ENCODE measurements at places on chromosomes 6 and 20.

DNA sequence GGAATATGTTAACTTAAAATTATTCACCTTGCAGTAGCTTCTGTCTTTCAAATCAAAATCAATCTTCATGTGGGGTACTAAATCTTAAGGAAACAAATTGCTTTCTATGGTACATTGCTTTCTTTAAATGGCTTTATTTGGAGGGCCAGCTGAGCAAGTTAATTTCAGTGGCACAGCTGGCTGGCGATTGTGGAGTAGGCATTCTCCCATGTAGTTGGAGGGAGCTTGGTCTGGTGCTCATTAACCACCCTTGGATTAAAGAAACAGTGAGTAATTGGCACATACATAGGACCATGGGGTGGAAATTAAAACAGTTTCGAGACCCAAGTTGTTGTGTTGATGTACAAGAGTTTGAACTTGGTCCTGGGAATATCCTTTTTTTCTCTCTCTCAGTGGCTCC, 201.3 kb upstream of the CHD6 start:
- DNase-seq, result no peak

GRCh38 chr20:49668181-49668877, 45.3 kb downstream of the B4GALT5 start:
- DNase-seq, result no peak

GRCh38 chr20:19673575-19673974, 84.5 kb upstream of the RIN2 start:
- peak; percentile 27 for DNase-seq

- DNase-seq, result peak; percentile 56
These were observed 56.2 kb downstream of the TPBG start for GRCh38 chr6:82419859-82420258.

DNA sequence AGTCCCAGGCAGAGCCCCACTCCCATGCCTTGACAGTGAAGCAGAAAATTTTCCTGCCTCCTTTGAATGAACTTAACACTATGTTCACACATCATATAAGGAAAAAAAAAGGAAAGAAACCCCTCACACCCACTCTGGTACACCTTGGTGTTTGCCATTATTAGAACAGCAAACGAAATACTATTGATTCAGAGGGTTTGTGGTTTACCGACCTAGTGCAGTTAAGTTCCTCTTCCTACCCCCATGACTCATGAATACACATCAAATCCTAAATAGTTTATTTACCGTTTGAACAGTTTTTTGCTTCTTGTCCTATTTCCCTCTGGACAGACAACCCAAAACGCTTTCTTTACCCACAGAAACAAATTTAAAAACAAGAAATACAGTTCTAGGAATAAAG, 237.7 kb downstream of the FOXA2 start:
- no peak for DNase-seq

DNA sequence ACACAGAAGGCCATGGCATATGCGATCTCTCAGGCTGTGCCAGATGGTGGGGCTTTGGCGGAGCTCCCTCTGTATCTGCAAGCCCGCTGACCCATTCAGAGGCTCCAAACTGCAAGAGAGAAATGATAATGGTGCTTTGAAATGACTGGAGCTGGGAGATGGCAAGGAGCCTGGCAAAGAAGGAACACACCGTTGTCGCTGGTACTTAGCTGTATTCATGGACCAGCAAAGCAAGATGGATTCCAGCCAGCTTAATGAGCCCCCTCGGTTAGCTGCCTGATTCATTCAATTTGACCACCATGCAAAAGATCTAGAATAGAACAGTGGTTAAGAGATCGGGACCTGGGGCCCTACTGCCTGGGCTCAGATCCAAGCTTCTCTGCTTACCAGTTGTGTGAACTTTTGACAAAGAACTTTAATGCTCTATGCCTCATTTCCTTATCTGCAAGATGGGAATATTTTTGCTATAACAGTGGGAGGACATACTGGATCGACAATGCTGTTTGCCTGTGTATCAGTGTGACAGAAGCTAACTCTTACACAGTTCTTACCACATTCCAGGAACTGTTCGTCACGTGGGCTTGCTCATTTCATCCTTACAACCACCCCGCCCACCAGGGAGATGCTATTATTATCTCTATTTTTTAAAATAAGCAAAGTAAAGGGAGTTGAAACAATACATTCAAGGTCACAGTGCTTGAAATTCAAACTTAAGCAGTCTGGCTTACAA, 317.8 kb upstream of the SULF2 start:
- DNase-seq, result peak; percentile 20

DNA sequence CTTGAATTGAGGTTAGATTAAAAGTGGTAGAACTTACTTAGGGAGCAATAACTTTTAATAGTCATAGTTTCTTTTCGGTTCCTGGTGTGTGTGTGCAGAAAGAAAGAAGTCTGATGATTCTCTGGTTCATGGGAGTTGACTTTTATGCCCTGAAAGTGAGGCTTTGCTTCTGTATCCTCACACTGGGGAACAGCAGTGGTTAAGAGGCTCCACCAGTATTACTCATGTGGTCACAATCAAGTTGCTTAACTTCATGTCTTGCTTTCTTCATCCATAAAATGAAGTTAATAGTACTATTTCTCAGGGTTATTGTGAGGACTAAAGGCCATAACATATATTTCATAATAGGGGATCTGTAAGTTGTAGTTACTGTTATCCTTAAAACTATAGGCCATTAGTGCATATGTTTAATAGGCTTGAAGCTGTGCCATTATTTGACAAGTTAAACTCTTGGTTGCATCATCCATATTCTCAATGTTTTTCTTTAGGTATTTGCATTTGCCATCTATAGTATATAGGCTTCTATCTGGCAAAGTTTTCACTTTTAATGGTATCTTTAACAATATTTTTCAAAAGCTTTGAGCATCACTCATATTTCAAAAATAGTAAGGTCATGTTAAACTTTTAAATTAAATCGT, 262.4 kb downstream of the PLCB1 start:
- peak; percentile 83 for DNase-seq

- DNase-seq, result no peak
These were observed 568.0 kb downstream of the KIF16B start for GRCh38 chr20:16005021-16005914.

DNA sequence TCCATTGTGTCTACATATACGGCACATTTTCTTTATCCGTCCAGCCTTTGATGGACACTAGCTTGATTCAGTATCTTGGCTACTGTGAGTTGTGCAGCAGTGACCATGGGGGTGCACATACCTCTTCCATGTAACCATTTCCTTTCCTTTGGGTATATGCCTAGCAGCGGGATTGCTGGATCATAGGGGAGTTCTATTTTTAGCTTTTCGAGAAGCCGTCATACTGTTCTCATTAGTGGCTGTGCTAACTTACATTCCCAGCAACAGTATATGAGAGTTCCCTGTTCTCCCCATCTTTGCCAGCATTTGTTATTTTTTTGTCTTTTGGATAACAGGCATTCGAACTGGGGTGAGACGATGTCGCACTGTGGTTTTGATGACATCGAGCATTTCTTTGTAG, 395.0 kb downstream of the SMOC2 start:
- DNase-seq, result no peak

- DNase-seq, result no peak
These were observed 278.3 kb downstream of the SOX4 start for GRCh38 chr6:21871831-21872230.

DNA sequence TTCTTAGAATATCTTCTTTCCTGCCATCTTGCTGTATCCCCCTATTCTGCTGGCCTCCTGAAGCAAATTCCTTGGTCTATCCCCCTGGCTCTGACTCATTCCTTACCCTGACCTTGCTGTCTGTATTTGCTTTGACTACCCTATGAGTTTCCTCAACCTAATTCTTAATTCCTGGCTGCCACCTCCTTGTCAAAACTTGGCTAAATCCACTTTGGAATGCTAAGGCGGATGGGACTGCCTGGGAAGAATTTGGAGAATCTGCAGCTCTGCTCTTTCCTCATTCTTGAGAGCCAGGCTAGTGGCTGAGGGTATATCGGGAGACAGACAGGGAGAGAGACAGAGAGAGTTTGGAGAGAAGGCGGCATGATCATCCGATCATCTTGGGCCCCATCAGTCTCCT, 24.4 kb downstream of the CAP2 start:
- peak; percentile 87 for DNase-seq

GRCh38 chr6:43205849-43206248, 23.4 kb downstream of the DNPH1 start:
- no peak for DNase-seq

- DNase-seq, result no peak
These were observed 254.9 kb downstream of the ERMARD start for GRCh38 chr6:170006071-170006899.

DNA sequence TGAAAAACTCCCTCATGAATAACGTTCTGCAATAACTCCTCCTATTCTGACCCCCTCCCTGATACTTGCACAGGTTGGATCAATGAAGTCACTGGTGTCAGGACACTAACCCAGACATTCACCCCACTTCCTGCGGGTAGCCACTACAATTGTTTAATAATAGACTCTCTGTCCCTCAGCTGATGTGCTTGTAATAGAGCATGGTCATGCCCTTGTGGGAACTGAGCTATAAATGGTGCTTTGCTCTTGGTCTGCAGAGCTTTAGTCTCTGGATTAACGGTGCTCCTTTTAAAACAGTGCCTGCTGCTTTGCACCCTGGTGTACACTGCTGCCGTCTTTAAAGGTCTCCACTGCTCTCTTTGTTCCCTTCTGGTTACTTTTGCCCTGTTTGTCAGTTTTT, 127.3 kb downstream of the BACH2 start:
- DNase-seq, result peak; percentile 6

DNA sequence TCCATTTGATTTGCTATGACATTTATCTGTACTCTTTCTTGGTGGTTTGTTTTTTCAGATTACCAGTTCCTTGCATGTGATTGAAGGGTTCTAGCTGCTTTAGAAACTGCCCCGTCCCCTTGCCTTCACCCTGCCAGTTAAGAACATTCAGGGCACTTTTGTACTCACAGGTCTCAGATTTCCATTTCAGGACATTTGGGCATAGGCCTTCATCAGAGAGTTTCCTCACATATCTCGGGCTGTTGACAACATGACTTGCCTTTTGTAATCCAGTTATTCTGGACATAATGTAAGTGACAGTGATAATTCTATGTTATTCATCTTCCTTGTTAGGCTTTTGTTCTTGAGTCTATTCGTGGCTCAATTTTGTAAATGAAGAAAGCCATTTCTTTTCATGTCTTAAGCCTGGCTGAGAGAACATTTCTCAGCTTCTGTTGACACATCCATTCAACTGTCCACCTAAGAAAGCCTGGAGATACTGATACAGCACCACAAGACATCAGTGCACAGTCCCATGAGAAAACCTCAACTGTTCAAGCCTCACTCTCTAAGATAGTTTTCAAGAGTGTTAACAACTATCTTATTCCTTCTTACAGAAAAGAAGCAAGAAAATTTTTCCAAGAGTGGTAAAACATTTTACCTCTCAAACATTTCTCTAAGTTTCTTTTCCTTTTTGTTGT, 209.3 kb upstream of the SGK1 start:
- DNase-seq, result no peak

- no peak for DNase-seq
These were observed 316.0 kb downstream of the QKI start for GRCh38 chr6:163730246-163731210.

GRCh38 chr6:88376197-88376596, 210.1 kb upstream of the CNR1 start:
- no peak for DNase-seq

DNA sequence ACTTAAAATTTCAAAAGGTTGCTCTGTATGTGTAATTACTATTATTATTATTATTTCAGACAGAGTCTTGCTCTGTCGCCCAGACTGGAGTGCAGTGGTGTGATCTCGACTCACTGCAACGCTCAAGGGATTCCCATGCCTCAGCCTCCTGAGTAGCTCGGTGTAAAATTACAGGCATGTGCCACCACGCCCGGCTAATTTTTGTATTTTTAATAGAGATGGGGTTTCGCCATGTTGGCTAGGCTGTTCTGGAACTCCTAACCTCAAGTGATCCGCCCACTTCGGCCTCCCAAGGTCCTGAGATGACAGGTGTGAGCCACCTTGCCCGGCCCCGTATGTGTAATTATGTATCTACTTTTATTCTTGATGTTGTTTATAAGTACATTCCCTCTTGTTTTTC, 65.3 kb upstream of the ZNF217 start:
- DNase-seq, result no peak

DNA sequence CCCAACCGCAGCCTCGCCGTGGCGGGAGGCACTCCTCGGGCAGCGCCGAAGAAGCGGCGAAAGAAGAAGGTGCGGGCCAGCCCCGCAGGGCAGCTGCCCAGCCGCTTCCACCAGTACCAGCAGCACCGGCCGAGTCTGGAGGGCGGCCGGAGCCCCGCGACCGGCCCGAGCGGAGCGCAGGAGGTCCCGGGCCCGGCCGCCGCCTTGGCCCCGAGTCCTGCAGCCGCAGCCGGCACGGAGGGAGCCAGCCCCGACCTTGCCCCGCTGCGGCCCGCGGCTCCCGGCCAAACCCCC, 525 bp downstream of the PNRC1 start:
- DNase-seq, result no peak

GRCh38 chr6:140436023-140436811, 1061.8 kb upstream of the CITED2 start:
- peak; percentile 71 for DNase-seq

- peak; percentile 93 for DNase-seq
These were observed 132.2 kb downstream of the SNX5 start for GRCh38 chr20:17836303-17836861.

GRCh38 chr6:170437719-170438401, 115.2 kb downstream of the PSMB1 start:
- peak; percentile 27 for DNase-seq

- no peak for DNase-seq
These were observed 6.5 kb downstream of the KCNB1 start for GRCh38 chr20:49476016-49476355.

GRCh38 chr20:38604873-38605303, 3.3 kb downstream of the ARHGAP40 start:
- peak; percentile 21 for DNase-seq

- DNase-seq, result no peak
These were observed 25.7 kb downstream of the SNX3 start for GRCh38 chr6:108235127-108235526.

DNA sequence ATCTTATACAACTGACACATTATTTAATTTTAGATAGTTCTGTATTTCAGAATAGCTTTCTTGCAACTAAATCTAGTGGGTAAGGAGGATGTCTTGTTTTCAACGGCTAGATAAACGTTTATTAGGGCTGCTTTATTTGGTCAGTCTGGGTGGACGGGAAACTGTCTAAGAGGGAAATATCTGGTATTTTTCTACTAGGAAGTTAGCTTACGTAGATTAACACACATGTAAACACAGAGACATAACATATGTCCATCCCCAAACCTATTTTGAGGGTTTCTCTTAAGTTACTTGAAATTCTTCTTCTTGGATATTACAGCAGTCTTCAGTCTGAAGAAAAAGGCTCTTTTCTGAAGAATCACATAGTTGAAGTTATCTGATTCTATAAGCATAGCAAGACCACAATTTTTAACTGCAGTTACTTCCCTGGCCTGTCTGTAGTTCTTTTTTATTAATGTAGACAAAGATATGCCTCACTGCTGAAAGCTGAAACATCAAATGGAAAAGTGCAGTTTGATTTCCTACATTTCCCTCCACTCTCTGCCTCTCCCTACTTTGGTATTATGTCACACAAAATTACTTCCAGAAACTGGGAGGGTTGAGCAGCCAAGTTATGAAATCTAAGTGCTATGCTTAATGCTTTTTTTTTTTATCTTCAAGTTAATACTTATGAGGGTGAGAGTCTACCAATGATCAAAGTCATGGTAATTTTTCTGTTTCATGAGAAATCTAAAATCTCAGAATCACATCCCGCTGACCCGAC, 37.4 kb downstream of the PLAGL1 start:
- peak; percentile 44 for DNase-seq

GRCh38 chr20:47406849-47407682, 50.6 kb upstream of the ZMYND8 start:
- peak; percentile 50 for DNase-seq

GRCh38 chr6:84428300-84428907, 201.0 kb upstream of the CEP162 start:
- peak; percentile 76 for DNase-seq

- no peak for DNase-seq
These were observed 209.6 kb downstream of the TFAP2B start for GRCh38 chr6:51028276-51028675.

Data from GM23248 (cell line).